ENCODE measurements at places on chromosomes 1 and 21.

- no peak for DNase-seq
Observed at GRCh38 chr1:172531412-172532182, 1.4 kb upstream of the SUCO start.

DNA sequence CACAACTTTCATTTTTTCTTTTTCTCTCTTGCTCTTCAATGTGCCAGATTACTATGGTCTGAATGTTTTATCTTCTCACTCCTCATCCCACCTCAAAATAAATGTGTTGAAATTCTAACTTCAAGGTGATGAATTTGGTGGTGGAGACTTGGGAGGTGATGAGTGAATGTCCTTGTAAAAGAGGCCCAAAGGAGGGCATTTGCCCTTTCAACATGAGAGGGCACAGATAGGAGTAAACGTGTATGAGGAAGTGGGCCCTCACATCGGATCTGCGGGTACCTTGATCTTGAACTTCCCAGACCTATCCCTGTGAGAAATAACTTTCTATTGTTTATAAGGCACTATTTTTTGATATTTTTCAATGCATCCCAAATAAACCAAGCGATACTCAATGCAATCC, 412.3 kb upstream of the ADGRL2 start:
- DNase-seq: no peak

- no peak for DNase-seq
Observed at GRCh38 chr21:38669186-38669585, 136.5 kb upstream of the ETS2 start.

DNA sequence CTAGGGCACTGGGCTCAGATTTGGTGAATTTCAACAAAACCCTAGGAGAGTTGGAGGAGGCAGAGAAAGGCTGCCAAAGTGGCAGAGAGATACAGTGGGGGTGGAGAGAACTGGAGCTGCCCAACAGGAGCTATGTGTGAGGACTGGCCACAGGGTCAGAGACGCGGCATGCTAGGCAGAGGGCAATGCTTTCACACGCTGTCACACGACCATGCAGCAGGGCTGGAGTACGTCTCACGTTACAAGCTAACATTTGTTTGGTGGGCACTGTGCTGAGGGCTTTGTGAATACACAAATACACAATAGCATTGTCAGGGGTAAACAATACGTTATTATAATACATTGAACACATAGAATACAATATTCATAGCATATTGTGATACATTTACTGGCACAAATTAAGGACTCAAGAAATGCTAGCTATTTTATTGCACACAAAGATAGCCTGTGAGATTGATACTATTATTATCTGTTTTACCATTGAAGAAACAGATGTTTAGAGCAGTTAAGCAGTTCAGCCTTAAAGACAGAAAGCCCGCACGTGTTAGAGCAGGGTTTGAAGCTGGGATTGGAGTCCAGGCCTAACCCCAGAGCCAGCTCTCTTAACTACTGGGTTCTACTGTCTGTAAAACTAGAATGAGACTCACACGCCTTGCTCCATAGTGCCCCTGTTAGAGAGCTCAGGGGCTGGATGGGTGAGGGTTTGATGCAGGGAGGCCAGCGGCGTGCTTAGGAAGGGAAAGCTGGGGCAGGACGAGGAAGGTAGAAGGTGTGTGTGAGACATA, 4.5 kb downstream of the RAB7B start:
- no peak for DNase-seq

GRCh38 chr1:11279630-11280029, 6.6 kb downstream of the UBIAD1 start:
- no peak for DNase-seq

- no peak for DNase-seq
Observed at GRCh38 chr1:154527192-154527591, 25.0 kb upstream of the SHE start.

- DNase-seq: no peak
Observed at GRCh38 chr1:236396665-236397043, 2.6 kb downstream of the EDARADD start.

DNA sequence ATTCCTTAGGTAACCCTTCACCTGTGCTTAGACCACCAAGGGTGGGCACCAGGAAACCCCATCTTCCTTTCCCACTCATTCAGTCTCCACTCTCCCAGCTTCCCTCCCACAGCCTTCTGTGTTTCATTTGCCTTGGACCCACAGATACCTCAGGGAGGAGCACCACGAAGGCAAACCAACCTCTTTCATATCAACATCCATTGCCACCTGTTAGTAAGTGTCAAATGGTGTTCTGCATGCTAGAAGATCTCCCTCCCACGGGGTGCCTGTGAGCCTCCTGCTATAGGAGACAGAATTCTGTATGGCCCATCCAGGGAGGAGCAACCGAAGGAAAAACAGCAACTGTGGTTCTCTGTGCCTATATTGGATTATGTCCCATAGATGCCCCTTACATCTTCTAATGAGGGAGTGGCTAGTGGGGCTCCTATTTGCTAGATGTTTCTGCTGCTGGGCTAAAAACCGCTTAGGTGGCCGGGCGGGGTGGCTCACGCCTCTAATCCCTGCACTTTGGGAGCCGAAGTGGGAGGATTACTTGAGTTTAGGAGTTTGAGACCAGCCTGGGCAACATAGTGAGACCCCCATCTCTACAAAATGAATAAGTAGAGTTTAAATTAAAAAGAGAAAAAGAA, 25.6 kb upstream of the SCCPDH start:
- DNase-seq: no peak

GRCh38 chr1:243734308-243734695, 115.7 kb downstream of the AKT3 start:
- no peak for DNase-seq

DNA sequence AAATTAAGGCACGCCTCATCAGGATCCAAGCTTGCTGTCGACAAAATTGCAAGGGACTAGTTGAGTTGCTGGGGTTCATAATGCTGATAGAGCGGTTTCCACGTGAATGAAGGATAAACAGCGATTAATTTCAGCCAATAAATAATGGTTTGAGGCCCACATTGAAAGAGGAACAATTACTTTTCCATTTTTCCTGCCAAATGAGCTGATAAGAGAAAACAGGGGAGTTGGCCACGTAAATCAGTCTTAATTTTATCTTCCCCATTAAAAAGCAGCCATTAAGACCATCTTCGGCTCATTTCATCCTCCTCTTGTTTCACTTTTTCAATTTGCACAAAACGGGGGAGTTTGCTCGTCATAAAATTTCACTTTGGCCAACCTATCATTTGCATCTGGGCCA, 235.5 kb upstream of the RRP15 start:
- DNase-seq: no peak

- no peak for DNase-seq
Observed at GRCh38 chr1:201626629-201627275, 87.8 kb downstream of the NAV1 start.

GRCh38 chr21:22892028-22892427, 1893.8 kb downstream of the NCAM2 start:
- DNase-seq: no peak

Measured in HS-27A (cell line).